ENCODE measurements at places on chromosomes 16 and 17. TPM values are rescaled to one million over a fixed set of nuclear protein-coding genes. Genes with fewer than 3 reads are reported as not detected.
A peak's percentile ranks its signal among the peaks of the same experiment; 100 is the strongest.

Gene AANAT
- 1.2 TPM for polyA plus RNA-seq

DNA sequence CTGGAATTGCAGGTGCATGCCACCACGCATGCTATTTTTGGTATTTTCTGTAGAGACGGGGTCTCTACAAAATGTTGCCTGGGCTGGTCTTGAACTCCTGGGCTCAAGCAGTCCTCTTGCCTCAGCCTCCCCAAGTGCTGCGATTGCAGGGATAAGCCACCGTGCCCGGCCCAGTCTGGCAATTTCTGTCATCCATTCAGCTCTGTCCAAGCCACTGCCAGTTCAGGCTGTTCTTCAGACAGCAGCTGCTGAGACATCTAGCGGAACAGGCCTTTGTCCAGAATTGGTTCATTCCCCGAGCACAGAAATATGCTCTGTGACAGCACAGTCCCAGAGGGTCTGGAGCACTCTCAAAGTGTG is 5.4 kb downstream of the SLC47A1 start:
- no peak for DNase-seq

GRCh38 chr16:63813862-63814261 is 1308.0 kb downstream of the CDH11 start:
- no peak for DNase-seq

Gene CDK10
- polyA plus RNA-seq, result 27.7 TPM

Gene SEPTIN12
- not detected for polyA plus RNA-seq

DNA sequence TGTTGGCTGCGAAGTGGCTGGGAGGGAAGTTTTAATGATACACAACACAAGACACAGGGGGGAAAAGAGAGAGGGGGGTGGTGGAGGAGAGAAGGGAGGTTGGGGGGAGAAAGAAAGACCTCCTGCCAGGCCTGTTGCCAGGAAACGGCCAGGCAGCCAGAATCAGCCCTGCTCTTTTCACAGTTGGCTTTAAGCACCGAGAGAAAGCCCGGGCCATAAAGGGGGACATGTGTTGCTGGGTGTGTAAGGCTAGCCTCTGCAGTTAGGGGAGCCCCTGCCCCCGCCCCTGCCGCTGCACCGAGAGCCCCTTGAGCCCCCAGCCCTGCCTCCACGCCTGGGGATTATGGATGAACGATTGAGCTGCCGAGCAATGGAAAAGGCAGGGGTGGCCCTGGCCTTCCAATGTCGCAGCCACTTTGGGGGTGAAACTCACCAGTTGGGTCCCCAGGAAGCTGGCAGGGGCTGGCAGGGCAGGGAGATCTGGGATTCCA is 13.9 kb upstream of the WNT3 start:
- no peak for DNase-seq

Gene POLR3K
- 54.7 TPM for polyA plus RNA-seq

Gene PLXDC1
- not detected for polyA plus RNA-seq

- no peak for DNase-seq
Measured at GRCh38 chr17:80960797-80961452, 30.7 kb upstream of the CHMP6 start.

DNA sequence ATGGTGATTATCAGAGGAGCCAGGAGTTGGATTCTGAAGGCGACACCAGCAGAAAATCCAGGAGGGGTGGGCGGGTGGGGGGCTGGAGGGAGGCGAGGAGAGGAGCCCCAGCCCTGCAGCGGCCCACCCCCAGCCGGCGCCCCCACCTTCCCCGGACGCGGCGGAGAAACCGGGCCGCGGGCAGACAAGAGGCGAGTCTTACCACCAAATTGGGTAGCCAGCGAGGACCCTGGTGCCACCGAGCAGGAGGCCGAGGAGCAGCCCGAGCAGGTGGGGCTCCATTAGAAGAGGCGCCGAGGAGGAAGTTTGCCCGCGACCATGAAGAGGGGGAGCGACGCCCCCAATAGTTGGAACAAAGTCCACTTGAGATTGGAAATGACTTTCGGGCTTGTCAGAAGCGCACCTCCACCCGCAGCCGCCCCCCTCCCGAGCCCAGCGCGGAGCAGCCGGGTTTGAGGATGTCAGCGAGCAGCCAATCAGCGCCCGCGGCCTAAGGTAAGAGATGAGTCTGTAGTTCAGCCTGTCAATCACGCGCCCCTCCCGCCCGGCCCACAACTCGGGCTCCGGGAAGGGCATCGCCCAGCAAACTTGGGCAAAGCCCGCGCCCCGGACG is at the start of gene WNT3:
WNT3 (minus strand) TSS at position 377 of the 613 bp plus-strand sequence; CDS start at position 282, 95 bp downstream.
- peak; percentile 51 for DNase-seq

- no peak for DNase-seq
Measured at GRCh38 chr17:10648381-10648780, 8.7 kb downstream of the MYH3 start.

DNA sequence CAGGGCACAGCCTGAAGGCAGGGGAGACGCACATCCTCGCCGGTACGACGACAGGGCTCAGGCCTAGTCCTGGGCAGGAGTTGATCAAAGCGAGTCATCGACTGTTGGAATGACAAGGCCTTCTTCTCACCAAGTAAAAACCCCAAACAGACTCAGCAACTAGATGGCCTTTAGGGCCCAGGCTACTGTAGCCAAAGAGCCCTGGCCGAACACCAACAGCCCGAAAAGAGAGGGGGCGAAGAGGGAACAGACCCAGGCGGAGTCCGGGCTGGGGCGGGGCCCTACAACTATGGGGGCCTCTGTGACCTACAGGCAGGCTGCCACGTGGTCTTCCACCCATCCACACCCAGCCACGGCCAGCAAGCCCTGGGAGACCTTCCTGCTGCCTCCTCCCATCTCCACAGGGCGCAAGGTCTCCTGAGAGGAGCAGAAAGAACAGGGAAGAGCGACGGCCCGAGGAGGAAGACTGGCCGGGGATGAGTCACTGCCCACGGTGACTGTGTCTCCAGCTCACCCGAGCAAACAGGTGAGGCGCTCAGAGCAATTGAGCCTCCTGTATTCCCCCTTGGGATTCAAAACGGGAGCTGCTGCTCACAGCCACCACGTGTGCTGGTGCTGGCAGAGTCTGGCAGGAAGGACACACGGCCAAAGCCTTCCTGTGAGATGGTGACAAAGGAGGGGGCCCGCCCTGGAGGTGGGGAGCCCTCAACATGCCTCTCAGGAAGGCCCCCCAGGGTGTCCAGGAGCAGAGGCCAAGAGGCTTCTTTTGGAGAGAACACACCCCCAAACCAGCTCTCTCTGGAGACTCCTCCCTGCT is 17.7 kb downstream of the SLC16A3 start:
- DNase-seq, result no peak

Gene SMIM5
- 0.93 TPM for polyA plus RNA-seq

DNA sequence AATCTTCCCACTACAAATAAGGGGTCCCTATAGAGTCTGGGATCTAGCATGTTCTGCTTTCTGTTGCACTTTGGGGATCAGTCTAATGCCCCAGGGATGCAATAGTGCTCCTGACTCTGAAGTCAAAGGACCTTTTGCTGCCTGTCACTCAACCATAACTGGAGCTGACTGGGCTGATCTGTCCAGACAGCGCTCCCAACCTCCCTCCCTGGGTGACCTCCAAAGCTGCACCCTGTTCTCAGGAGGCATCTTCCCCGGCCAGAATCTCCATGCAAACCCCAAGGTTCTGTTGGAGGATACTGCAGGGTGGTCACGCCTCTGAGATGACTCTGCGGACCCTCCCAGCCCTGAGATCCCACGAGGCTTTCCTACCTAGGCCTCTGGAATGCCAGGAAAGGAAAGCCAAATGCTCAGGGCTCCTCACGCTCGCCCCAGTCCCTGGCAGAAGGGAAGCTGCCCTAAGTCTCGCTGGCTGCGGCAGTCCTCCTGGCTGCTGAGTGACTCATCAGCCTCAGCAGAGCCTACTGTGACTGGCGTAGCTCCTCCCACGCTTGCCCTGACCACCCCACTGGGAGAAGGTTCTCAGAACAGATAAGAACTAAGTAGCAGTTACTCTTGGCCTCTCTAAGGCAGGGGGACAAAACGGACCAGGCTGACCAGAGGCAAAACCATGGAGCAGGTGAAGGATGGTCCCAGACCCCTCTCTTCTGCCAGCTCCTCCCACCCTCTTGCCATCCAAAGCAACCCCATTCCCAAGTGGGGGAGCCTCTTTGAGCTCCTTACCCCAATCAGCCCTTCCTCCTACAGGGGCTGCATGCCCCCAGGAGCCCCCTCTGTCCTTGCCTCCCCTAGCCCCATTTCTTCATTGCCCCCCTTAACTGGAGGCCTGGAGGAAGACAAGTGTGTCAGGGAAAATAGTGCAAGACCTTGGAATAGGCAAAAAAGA is 124.1 kb upstream of the TNRC6C start:
- DNase-seq, result no peak

GRCh38 chr16:68079626-68080344 is 5.4 kb upstream of the NFATC3 start:
- DNase-seq, result peak; percentile 67

- DNase-seq, result no peak
Measured at GRCh38 chr17:76822184-76822778, 45.9 kb upstream of the MGAT5B start.

DNA sequence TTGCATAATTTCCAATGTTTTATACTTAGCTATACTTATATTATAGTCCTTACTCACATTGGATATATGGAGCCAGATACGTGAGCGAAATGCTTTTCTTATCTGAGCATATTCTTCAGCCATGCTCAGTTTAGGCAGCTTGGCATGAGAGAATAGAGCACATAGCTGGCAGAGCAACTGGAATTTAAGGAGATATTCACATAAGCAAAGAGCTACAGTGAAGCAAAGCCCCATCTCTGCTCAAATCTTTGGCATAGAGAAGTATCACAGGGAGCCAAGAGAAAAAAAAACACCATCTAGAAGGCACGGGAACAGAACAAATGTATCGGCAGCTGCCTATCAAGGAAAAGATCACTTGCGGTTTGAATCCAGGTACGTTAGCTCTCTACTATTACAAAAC is 734.2 kb upstream of the KIF2B start:
- DNase-seq, result no peak

Gene GAS7
- polyA plus RNA-seq, result 1.8 TPM

Gene KRT28
- not detected for polyA plus RNA-seq

Gene NFE2L1
- 9.2 TPM for polyA plus RNA-seq

Gene TBC1D3B
- not detected for polyA plus RNA-seq

Gene OR4D1
- polyA plus RNA-seq, result not detected

DNA sequence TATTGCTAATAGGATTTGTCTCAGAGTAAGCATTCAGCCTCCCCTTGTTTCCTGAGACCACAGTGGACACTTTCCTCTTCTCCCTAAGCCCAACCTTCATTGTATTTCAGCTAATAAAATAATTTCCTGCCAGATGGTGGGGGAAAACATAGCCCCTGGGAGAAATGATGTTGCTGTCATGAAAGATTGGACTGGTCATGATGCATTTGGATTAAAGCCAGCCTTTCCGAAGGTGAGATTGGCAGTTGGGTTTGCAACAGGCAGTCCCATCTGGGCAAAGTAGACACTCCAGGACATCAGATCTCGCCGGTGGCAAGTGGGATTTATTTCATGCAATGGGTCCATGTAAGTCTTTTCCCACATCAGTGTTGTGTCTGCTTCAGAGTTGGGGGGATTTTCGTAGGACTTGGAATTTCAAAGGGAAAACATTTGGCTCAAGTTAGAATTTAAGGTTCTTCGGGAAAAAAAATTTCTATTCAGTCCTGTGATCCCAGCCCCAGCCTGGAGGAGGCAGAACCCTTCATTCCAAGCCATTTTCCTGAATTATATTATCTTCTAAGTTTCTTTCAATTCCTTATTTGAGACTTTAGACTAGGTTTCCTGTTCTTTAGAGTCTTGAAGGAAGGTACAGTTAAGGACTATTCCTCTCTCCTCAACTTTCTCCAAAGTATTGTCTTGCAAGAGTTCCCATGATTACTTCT is 391.7 kb downstream of the XYLT1 start:
- DNase-seq, result no peak

- no peak for DNase-seq
Measured at GRCh38 chr16:3670711-3671110, 16.2 kb downstream of the DNASE1 start.

DNA sequence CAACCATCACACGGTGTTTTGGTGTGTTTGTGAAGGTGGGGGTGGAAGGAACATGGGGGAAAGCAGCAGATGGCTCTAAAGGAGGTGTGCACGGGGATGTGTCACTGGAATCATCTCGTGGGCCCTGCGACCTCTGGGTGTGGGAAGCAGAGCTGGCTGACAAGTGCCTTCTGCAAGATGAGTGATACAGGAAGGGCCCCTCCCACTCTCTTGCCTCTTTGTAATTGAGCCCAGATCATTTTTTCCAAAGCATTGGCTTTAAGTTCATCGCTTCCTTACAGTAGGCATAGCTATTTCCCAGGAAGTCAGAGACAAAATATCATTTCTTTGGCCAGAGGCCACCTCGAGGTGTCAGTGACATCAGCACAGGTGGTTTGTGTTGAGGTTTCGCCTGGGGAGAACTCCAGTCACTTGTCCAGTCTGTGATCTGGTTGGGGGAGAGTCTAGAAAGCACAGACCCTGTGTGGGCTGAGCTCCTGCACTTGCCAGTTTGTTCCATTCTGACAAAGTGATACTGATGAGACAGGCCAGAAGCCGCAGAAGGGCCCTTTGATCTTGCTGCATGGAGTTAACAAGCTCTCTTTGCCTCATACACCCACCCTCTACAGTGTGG is 20.6 kb upstream of the SNTB2 start:
- no peak for DNase-seq

DNA sequence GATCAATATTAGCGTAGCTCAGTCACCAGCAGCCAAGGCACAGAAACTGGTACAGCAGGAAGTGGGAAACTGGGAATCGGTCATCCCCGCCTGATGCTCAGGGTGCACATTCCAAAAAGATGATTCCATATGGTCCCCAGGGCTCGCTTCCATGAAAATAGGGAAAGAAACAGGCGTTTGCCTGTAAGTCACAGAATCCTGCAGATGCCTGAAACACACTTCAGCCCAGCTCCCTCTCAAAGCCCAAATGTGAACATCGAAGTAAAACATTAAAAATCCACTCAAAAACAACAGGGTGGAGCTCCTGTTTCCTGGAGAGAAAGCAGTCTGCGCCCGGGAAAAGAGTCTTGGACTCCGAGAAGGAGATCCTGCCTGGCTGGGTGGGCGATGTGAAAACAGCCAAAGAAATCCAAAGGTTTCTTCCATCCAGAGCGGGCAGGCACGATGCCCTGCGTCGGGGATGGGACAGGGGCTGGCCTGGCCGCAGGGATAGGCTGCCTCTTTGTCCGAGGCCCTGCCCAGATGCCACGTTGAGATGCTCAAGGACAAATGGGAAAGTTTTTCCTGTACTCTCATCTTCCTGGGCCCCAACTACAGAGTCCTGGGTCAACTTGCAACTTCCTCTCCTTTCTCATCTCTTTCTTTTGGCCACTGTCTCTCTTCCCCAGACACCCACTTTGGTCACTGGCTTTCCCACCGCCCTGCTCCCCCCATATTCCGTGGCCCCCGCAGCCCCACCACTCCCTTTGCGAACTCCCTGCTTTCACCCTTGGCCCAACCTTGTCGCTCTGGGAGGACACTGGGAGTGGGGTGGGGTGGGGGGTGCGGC is 743 bp downstream of the WIPI1 start:
- DNase-seq, result no peak

- no peak for DNase-seq
Measured at GRCh38 chr16:68707340-68708152, 29.5 kb upstream of the CDH1 start.

Gene TPSD1
- polyA plus RNA-seq, result not detected
